ENCODE measurements at places on chromosomes 11 and 22.

- DNase-seq, result no peak
Measured at GRCh38 chr11:130420478-130421198, 7.8 kb downstream of the ADAMTS8 start.

DNA sequence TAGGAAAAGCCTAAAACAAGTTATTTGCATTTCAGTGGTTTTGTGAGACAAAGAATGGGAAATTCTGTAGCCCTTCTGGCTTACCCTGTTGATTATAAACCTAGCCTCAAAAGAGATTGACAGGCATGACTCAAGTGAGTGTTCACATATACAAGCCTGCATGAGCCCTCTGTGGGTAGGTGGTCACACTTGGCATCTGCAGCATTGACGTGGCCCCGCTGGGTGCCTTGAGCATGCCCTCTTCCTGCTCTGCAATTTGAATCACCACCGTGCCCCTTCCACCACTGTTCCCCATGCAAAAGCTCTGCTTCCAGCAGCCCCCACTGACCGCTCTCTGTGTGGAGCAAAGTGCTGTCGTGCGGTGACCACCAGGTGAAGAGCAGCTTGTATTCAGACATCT lies 21.0 kb upstream of the ADSL start:
- DNase-seq, result peak; percentile 39

DNA sequence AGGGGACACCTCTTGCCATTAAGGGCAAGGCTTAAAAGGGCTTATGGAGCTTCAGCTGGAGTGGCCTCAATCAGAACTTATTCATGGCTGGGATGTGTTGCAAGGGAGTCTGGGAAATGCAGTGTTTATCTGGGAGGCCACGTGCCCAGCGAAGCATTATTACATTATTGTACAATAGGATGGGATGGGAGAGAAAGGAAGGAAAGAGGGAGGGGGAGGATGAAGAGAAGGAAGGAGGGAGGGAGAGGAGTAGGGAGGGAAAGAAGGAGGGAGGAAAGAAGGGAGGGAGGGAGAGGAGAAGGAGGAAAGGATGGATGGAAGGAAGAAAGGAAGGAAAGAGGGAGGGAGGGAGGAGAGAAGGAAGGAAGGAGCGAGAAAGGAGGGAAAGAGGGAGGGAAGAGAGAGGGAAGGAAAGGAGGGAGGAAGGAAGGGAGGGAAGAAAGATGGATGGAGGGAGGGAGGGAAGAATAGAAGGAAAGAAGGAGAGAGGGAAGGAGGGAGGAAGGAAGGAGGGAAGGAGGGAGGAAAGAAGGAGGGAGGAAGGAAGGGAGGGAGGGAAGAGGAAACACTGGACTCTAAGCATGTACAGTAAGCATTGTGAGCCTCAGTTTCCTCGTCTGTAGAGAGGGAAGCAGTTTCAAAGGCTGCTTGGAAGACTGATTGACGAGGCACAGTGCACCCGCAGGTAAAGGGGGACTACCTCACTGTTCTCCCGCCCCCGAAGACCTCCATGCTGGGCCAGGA lies 62.2 kb downstream of the MYEOV start:
- DNase-seq, result no peak

DNA sequence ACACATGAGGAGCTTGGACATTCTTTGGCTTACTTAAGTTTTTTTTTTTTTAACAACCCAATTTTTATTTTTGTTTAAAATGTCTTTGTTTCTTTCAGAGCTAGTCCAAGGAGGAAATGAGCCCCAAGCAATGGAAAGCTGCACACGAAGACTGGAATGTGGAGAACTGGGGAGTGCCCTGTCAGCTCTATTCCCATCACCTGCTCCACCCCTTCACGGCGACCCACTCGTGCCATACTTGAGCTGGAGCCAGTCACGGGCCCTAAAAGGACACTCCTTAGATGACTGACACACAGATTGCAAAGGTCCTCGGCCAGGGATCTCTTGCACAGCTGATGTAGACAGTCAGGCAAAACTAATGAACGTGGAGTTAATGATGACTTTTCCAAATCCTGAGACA lies 10.6 kb upstream of the SLC25A18 start:
- no peak for DNase-seq

GRCh38 chr22:34800260-34800980 lies 265.5 kb upstream of the ISX start:
- no peak for DNase-seq

DNA sequence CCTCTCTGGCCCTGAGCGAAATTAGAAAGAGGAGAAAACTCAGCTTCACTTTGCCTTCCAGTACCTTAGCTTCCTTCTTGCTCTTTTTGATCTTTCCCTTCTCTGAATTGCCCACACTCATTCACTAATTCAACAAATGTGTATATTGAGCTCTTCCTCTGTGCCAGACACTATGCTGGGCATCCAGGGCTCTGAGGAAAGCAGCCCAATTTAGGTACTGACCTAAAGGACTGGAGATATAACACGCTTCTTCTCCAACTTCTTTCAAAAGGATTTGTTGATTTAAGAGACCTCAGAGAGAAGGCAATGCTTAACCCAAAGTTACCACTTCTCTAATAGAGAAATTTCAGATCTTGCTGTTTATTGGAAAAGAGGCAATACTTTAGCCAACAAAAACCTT lies 103.6 kb downstream of the TMPRSS5 start:
- DNase-seq, result no peak

DNA sequence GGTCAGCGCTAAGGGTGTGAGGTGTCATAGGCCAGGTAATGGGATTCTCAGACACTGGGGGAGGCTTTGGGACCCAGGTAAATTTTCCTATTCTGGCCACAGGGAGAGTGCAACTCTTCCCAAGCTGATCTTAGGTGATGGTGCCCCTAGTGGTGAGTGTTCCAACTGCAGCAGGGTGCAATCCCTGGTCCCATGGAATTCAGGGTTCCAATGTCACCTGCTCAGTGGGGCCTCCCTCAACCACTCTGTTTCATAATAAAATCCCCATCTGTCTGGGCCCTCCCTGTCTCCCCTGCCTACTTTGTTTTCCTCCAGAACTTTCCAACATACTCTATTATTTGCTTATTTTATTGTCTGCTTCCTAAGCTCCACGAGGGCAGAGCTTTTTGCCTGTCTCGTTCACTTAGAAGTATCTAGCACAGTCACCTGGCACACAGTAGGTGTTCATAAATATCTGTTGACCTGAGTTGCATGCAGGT lies 2.9 kb upstream of the SGSM1 start:
- DNase-seq, result peak; percentile 64

- DNase-seq, result no peak
Measured at GRCh38 chr11:67384851-67385366, 6.9 kb upstream of the RAD9A start.

DNA sequence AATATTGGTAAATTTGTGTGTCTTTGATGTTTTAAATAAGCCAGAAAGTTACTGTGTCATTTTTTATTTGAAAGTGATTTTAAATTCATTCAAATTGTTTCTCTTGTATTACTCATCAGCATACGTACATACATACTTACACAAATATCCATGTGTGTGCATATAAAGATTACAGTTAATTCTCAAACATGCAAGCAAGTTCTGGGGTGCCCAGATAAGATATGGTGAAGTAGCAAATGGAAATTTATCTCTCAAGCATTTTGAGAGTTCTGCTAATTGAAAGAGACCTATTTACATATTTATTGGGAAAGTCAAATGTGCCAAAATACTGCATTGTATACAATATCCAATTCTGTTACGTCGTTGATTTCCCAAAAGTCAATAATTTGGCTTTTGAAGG lies 1024.0 kb upstream of the CNTN5 start:
- DNase-seq, result no peak

GRCh38 chr11:128685402-128686020 lies 8.4 kb upstream of the FLI1 start:
- DNase-seq, result no peak

GRCh38 chr11:44205836-44206235 lies 104.1 kb downstream of the ALX4 start:
- DNase-seq, result no peak

GRCh38 chr11:128311742-128312719 lies 275.3 kb downstream of the ETS1 start:
- DNase-seq, result no peak

DNA sequence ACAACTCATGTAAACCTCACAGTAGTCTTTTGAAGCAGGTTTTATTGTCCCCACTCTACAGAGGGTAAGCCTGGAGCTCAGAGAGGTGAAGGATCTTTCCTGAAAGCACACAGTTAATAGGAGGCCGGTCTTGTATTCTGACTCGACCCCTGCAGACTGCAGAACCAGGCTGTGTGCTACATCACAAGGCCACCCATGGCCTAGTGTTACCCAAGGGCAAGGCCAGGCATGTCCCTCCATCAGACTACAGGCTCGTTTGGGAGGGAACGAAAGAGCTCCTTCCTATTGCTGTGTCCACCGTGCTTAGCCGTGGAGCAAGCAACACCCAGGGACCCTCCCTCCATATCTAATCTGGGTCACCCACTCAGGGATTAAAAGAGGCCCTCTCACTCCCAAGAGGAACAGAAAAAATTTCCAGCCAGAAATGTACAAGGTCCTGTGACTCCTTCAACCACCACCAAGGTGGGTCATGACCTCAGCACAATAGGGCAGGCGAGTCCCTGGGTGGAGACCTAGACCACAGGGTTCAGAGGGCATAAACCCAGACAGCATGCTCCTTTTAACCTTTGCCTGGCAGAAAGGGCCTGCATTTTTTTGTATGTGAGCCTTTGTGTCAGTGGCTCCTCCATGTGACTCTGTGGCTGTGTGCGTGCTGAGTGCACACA lies 6.3 kb upstream of the SMIM35 start:
- no peak for DNase-seq

- DNase-seq, result no peak
Measured at GRCh38 chr11:134372961-134373360, 39.1 kb downstream of the B3GAT1 start.

DNA sequence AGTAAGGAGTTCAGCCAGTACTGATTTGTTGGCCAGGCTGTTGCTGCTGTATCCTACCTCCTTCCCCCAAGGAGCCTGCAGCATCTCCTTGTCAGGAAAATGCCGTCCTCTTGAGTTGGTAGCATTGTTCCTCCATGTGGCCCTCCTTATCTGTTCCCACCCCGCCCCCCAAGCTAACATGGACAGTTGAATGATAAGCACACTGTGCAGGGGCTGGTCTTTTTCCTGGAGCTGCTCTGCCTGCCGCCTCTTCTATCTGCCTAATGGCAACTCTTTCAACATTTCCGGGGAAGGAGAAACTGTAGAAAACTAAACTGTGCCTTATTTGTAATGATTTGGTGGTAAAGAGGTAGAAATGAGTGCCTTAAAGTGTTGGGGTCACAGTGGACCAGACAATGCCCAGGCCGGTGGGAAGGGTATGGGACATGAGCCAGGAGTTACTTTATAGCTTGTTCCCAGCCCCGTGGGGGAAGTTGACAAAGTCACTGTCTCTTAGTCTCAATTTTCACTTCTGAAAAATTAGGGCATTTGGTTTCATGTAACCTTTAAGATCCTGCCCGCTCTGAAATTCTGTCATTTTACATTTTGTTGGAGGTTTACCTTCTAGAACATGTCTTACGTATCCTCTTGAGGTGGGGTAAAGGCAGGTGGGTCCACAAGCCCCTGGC lies 4.5 kb downstream of the FAM118A start:
- DNase-seq, result no peak

GRCh38 chr11:96127596-96127959 lies 203.7 kb upstream of the MTMR2 start:
- DNase-seq, result no peak

GRCh38 chr11:706957-707816 lies 1.2 kb downstream of the EPS8L2 start:
- no peak for DNase-seq

- no peak for DNase-seq
Measured at GRCh38 chr11:5665051-5665570, 19.8 kb downstream of the TRIM5 start.

DNA sequence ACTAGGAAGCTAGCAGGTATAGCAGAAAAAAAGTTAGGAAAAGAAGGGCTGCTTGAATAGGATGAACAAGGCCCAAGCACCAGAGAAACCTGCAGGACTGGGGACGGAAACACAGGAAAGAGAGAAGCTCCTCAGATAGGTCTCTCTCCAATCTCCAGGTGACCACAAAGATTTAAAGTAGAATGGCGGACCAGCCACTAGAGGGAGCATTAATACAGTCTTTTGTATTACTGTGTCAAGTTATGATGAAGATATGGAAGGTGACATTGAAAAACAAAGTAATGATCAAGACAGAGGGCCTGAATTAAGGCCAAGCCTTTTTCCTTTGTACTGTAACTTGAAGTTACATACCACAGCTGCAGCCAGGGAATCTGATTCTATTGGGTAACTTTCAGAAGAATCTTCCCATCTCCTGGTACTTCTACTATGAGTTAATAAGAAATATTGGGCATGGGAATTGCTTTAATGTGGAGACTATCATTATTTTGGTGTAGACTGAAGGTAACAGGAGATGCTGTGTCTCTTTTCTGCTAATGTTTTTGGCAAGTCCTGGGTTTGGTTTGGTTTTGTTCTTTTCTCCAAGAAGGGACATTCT lies 33.8 kb downstream of the OR2AG2 start:
- DNase-seq, result peak; percentile 56

DNA sequence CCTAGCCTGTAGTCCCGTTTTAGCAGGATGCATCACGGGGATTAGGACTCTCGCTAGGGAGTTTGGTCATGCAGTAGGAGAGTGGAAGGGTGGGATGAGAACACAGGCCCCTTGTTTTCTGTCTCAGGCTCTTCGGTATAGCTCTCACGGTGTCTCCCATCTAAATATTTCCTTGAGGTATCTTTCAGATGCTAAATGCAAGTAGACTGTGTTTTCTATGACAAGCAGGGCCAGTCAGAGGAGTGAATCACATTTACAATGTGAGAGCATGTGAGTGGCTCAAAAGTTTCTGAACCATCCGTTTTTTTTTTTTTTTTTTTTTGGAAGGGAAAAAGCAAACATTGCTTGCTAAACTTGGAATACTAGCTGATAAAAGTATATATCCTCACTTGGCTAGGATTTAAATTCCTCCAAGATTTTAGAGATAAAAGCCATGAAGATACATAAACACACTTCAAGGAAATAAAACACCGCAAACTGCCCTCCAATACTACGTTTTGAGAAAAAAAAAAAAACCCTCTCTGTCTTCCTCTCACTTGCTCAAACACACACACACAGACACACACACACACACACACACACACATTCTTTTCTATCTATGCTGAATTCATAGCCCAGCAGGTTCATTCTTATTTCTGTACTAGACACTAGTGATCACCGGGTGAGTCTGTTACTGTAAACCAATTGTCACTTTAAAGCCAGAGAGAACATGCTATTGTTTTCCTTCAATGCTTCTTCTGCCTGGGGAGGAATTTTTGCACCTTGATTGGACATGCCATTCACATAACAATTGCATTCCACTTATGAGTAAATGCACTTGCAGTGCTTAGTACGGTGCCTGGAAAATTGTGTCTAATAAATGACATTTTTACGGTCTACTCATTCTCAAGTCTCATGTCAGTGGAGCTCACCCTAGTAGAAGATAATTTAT lies 224.6 kb upstream of the CCDC90B start:
- DNase-seq, result no peak

DNA sequence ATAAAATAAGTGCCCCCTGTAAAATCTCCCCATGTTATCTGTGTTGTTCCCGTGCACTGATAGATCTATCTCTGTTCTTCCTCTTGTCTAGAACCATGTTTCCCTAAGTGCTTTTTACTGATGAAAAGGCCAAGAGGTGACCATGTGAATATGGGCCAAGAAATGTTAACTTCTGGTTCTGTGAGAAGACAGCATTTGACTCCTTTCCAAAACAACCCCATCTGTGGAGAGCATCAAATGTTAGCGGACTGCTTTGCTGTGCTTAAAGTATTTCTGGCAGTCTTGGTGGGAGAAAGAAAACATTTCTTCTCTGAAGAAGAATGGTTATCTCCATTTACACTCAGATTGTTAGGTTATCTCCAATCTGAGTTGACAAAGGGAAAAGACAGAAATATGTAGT lies 58.6 kb upstream of the GUCY1A2 start:
- no peak for DNase-seq

- peak; percentile 59 for DNase-seq
Measured at GRCh38 chr11:35235936-35236666, 97.1 kb downstream of the CD44 start.
